ENCODE measurements at places on chromosomes 6 and 20. TPM values are rescaled to one million over a fixed set of nuclear protein-coding genes. Genes with fewer than 3 reads are reported as not detected.

Gene HLA-DQA1
- total RNA-seq: not detected

Gene LY6G6C
- total RNA-seq: not detected

Gene RNF39
- not detected for total RNA-seq

Gene TRIM40
- not detected for total RNA-seq

Gene LY6G6D
- total RNA-seq: not detected

Gene RHAG
- not detected for total RNA-seq

Gene ATP6V1G2
- total RNA-seq: 0.36 TPM

Gene SLC35F1
- not detected for total RNA-seq

Gene MAFB
- 0.63 TPM for total RNA-seq

Gene OPRL1
- total RNA-seq: 2.6 TPM

Gene R3HDML
- not detected for total RNA-seq

Gene SH3BGRL2
- 15.9 TPM for total RNA-seq

Gene FOXF2
- total RNA-seq: not detected

Gene THEMIS
- not detected for total RNA-seq

Gene GNRH2
- 0.18 TPM for total RNA-seq

Gene IL17F
- not detected for total RNA-seq

Gene MAP7
- 0.36 TPM for total RNA-seq

Gene CAGE1
- total RNA-seq: 0.09 TPM

Gene PGBD1
- 5.9 TPM for total RNA-seq

Gene DSE
- total RNA-seq: 61.5 TPM

All from endothelial cell of coronary artery (primary cell).